ENCODE measurements at places on chromosomes 13 and 19. TPM values are rescaled to one million over a fixed set of nuclear protein-coding genes. Genes with fewer than 3 reads are reported as not detected.
A peak's percentile ranks its signal among the peaks of the same experiment; 100 is the strongest.

DNA sequence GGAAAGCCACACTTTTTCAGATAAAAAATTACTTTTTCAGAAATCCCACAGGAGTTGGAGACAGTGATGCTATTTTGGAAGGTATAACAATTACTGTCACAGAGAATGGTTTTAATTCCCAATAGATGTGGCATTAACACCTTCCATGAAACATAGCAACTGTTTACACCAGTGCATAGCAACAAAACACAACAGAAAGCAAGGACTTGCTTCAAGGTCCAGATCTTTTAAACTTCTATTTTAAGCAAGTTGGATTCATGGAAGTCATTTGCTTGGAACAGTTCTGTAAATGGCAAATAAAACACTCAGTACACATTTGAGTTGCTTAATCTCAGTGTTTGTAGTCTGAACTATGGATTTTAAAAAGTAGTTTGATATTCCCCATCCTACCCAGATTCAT lies 385.9 kb upstream of the SPRY2 start:
- no peak overlapping the region for H3K4me3 ChIP-seq
- H3K36me3 ChIP-seq: no peaks in the 10 kb centered on the region
- H3K27me3 ChIP-seq: no peaks in the 10 kb centered on the region
- no peak overlapping the region for H3K27ac ChIP-seq

DNA sequence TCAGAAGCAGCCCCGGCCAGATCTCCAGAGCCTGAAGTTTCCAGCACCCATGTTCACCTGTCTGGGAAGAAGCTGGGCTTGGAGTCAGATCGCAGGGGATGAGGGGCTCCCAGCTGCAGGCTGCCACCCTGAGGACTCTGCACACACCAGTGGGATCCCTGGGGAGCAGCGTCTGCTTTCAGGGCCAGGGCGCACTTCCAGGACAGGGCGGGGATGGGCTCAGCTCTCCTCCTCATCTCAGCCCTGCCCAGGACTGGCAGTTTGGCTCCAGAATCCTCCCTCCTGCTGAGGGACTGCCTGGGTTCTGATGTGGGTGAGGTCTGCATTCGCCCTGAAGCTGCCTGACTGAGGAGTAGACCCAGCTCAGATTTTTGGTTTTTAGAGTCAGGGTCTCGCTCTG lies 3.5 kb downstream of the SLC7A9 start:
- no peak for DNase-seq
- no peak overlapping the region for H3K27ac ChIP-seq
- H3K27me3 ChIP-seq: no peaks in the 10 kb centered on the region

- no peaks in the 10 kb centered on the region for H3K27me3 ChIP-seq
- H3K36me3 ChIP-seq: peaks cover 25% of the 10 kb centered on the region
- peaks cover 46% of the 10 kb centered on the region for H3K4me1 ChIP-seq
- peak; percentile 81 for DNase-seq
These were observed 1.5 kb downstream of the TCF3 start for GRCh38 chr19:1650650-1651567.

GRCh38 chr13:21998279-21998990 lies 327.6 kb downstream of the FGF9 start:
- no peak overlapping the region for H3K27ac ChIP-seq
- H3K4me3 ChIP-seq: no peak overlapping the region
- H3K4me1 ChIP-seq: no peaks in the 10 kb centered on the region
- no peak for DNase-seq

DNA sequence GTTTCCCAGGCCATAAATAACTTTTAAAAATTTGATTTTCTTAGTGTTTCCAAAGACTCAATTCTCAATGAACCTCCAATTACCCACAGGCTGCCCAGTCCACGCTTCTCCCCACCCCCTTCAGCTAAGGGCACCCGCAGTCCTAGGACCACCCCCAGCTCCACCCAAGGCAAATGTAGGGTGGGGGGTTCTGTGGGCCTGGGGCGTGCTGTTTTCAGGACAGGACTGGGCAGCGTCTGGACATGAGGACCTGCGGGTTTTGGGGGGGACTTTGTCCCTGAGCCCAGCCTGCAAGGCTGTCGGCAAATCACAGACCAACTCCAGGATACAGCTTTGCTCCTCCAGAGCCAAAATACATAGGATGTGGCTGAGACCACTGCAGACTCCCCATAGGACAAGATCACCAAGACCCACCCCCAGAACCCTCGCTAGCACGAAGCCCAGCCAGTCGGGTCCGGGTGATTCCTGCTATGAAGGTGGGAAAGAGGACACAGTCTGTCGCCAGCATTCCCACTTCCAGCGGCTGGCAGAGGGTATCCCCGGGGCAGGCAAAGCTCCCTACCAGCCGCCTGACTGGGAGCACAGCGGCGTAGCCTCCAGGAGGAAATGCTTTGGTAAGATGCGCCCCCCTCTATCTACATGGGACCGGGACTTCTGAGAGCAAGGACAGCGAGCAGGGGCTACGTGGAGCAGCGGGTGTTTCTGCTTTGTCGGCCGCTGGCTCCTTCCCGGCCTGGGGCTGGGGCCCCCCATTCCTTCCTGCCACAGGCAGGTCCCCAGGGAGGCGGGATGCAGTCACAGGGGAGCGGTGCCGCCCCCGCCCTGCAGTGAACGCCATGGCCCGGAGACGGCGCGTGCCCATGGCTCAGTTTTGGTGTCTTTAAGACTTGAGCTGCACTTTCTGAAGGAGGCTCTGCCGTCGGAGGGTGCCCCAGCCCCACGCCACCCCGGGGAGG lies 1.6 kb upstream of the TIMM13 start:
- no peak overlapping the region for H3K4me3 ChIP-seq
- no peaks in the 10 kb centered on the region for H3K27me3 ChIP-seq
- DNase-seq: no peak

GRCh38 chr19:50854636-50855410 lies at the start of gene KLK3:
Gene KLK3, plus strand, starts transcription at chr19:50854915. Its CDS starts 41 bp downstream, at chr19:50854956.
- peaks cover 6% of the 10 kb centered on the region for H3K27me3 ChIP-seq
- H3K4me1 ChIP-seq: no peaks in the 10 kb centered on the region
- H3K27ac ChIP-seq: no peak within 1 kb of the TSS
- DNase-seq: no peak
- no peak within 1 kb of the TSS for H3K4me3 ChIP-seq

GRCh38 chr19:44723952-44724319 lies 24.6 kb upstream of the BCL3 start:
- no peak overlapping the region for H3K27ac ChIP-seq
- H3K36me3 ChIP-seq: no peaks in the 10 kb centered on the region
- no peak overlapping the region for H3K4me3 ChIP-seq
- peak; percentile 89 for DNase-seq

- H3K4me3 ChIP-seq: no peak overlapping the region
- H3K27me3 ChIP-seq: no peaks in the 10 kb centered on the region
- DNase-seq: no peak
These were observed 232.7 kb downstream of the TUBA3C start for GRCh38 chr13:18948664-18949488.

GRCh38 chr19:18833141-18833476 lies 1.4 kb downstream of the UPF1 start:
- no peak overlapping the region for H3K27ac ChIP-seq
- H3K4me1 ChIP-seq: peaks cover 43% of the 10 kb centered on the region
- H3K4me3 ChIP-seq: peak overlapping the region; percentile 74

DNA sequence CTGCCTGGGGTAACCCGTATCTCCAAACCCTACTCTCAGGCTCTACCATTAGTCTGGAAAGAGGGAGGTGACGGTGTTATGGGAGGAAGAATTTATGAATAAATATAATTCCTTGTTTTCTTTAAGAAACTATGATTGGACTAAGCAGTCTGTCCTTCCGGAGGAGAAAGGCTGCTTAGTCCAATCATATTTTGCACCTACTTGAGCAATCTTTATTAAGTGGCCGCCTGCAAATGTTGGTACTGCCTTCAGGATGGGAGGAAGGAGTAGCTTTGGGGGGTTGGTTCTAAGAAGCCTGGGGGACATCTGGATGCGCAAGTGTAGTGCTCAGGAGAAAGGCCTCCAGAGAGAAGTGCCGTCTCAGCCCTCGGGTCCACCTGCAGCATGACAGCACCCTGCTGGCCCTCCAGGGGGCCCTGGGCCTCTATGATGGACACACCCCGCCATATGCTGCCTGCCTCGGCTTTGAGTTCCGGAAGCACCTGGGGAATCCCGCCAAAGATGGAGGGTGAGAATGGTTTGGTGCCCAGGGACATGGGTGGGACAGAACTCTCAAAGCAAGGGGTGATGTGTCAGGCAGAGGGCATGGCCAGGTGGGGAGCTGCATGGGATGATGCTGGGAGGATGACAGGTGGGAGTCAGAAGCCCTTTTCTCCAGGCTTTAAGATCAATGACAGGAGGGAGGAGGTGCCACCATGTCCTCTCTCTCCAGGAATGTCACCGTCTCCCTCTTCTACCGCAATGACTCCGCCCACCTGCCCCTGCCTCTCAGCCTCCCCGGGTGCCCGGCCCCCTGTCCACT lies 4.1 kb downstream of the ACP4 start:
- no peak overlapping the region for H3K27ac ChIP-seq
- DNase-seq: peak; percentile 47
- peaks cover 6% of the 10 kb centered on the region for H3K4me1 ChIP-seq
- no peaks in the 10 kb centered on the region for H3K27me3 ChIP-seq
- H3K36me3 ChIP-seq: no peaks in the 10 kb centered on the region

DNA sequence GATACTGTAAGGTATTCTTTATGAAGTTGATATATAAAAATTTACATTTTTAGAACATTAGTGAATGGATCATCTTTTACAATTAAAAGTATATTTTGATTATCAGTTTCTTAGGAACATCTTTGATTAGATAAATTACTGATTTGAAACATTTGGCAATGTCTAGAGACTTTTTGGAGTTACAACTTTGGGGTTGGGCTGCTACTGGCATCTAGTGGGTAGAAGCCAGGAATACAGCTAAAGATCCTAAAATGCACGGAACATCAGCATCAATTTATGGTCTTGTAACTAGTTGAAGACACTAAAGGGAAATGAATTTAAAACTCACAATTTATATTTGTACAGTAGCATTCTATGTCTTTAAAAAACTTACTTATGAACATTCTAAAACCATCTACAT lies 19.9 kb downstream of the POMP start:
- H3K27ac ChIP-seq: no peak overlapping the region
- no peak overlapping the region for H3K4me3 ChIP-seq
- H3K36me3 ChIP-seq: peaks cover 52% of the 10 kb centered on the region
- no peaks in the 10 kb centered on the region for H3K4me1 ChIP-seq

DNA sequence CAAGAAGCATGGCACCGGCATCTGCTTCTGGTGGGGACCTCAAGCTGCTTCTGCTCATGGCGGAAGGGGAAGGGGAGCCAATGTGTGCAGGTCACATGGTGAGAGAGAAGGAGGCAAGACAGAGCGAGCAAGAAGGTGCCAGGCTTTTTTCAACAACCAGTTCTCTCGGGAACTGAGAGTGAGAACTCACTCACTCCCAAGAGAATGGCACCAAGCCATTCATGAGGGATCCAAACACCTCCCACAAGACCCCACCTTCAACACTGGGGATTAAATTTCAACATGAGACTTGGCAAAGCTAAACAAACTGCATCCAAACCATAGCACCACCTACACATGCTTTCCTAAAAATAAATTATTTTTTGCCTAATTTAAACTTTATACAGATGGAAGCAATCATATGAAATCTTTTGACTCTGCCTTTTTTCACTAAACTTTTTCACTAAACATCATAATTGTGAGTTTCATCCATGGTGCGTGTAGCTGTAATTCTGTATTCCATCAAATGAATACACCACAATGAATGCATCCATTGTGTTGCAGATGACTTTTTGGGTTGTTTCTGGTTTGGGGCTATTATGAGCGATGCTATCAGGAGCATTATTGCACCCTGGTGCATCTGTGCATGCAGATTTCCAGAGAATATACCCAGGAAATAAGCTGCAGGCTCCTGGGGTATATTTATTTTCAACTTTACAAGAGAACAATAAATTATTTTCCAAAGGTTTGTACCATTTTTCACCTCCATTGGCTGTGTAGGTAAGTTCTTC lies 14.6 kb upstream of the IPO5 start:
- no peak overlapping the region for H3K27ac ChIP-seq
- DNase-seq: no peak
- H3K27me3 ChIP-seq: no peaks in the 10 kb centered on the region
- no peak overlapping the region for H3K4me3 ChIP-seq

GRCh38 chr19:38385804-38386257 lies 2.0 kb downstream of the GGN start:
- peaks cover 36% of the 10 kb centered on the region for H3K4me1 ChIP-seq
- H3K27me3 ChIP-seq: peaks cover 49% of the 10 kb centered on the region
- DNase-seq: no peak
- H3K4me3 ChIP-seq: no peak overlapping the region
- no peak overlapping the region for H3K27ac ChIP-seq

DNA sequence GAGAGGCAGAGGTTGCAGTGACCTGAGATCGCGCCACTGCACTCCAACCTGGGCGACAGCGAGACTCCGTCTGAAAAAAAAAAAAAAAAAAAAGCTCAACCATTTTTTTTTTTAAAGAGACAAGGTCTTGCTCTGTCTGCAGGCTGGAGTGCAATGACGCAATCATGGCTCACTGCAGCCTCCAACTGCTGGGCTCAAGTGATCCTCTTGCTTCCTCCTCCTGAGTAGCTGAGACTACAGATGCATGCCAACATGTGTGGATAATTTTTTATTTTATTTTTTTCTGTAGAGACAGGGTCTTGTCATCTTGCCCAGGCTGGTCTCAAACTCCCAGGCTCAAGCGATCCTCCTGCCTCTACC lies 10.3 kb downstream of the EHD2 start:
- no peaks in the 10 kb centered on the region for H3K4me1 ChIP-seq
- peaks cover 9% of the 10 kb centered on the region for H3K27me3 ChIP-seq
- no peak overlapping the region for H3K27ac ChIP-seq
- H3K36me3 ChIP-seq: no peaks in the 10 kb centered on the region
- H3K4me3 ChIP-seq: no peak overlapping the region

- peaks cover 7% of the 10 kb centered on the region for H3K36me3 ChIP-seq
- peaks cover 12% of the 10 kb centered on the region for H3K4me1 ChIP-seq
- peak; percentile 66 for DNase-seq
- no peaks in the 10 kb centered on the region for H3K27me3 ChIP-seq
These were observed 10.6 kb downstream of the REXO1 start for GRCh38 chr19:1837625-1838105.

DNA sequence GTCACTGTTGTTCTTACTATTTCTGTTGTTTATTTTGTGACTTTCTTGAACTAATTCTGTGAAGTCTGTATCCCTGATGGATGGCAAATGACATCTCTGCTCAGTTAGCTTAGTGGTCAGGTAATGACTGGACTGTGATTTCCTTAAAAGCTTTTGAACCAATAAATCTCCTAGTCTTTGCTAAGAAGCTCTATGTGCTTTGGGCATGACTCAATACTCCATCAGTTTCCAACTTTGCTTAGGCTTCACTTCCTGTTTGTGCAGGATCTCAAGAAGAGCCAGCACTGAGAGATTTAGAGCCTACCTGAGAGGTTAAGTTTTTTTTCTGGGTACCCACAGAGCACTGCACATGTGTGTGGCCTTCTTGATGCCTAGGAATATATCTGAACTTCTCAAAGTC lies 329.7 kb upstream of the HTR2A start:
- H3K4me1 ChIP-seq: no peaks in the 10 kb centered on the region
- no peaks in the 10 kb centered on the region for H3K27me3 ChIP-seq
- no peak for DNase-seq

Gene HPN
- total RNA-seq: not detected

Gene SHISA7
- not detected for total RNA-seq

Gene ATP4A
- not detected for total RNA-seq

Gene URAD
- not detected for total RNA-seq

Gene TUBB4A
- total RNA-seq: 21.9 TPM

Gene DAND5
- not detected for total RNA-seq

Gene SEMA6B
- 0.46 TPM for total RNA-seq

Gene PRODH2
- not detected for total RNA-seq

Gene KCNRG
- total RNA-seq: 1.6 TPM
